C1 segment of cervical spinal cord (tissue), 14 donors: ENCODE measurements at places on chromosomes 6 and 20.

DNA sequence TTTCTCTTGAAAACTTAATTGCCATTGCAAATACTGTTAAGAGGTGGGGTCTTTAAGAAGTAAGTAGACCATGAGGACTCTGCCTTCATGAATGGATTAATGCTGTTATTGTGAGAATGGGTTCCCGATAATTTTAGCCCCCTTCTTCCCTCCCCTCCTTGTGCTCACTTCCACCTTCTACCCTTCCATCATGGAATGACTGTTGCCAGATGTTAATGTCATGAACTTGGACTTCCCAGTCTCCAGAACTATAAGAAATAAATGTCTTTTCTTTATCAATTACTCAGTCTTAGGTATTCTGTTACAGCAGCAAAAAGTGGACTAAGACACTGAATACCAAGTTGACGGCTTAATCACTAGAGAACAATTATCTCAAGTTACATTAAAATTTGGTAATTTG, 5.8 kb upstream of the FOXQ1 start:
- DNase-seq = no peak

GRCh38 chr20:43151901-43152300, 37.8 kb downstream of the PTPRT start:
- DNase-seq = no peak

- DNase-seq = no peak
Measured at GRCh38 chr6:71489736-71490135, 201.1 kb downstream of the OGFRL1 start.

- DNase-seq = no peak
Measured at GRCh38 chr20:61839223-61839911, 226.3 kb downstream of the TAF4 start.

- no peak for DNase-seq
Measured at GRCh38 chr20:23091721-23092383, 5.7 kb upstream of the CD93 start.

GRCh38 chr6:24985323-24985722, 49.6 kb upstream of the RIPOR2 start:
- DNase-seq = no peak

DNA sequence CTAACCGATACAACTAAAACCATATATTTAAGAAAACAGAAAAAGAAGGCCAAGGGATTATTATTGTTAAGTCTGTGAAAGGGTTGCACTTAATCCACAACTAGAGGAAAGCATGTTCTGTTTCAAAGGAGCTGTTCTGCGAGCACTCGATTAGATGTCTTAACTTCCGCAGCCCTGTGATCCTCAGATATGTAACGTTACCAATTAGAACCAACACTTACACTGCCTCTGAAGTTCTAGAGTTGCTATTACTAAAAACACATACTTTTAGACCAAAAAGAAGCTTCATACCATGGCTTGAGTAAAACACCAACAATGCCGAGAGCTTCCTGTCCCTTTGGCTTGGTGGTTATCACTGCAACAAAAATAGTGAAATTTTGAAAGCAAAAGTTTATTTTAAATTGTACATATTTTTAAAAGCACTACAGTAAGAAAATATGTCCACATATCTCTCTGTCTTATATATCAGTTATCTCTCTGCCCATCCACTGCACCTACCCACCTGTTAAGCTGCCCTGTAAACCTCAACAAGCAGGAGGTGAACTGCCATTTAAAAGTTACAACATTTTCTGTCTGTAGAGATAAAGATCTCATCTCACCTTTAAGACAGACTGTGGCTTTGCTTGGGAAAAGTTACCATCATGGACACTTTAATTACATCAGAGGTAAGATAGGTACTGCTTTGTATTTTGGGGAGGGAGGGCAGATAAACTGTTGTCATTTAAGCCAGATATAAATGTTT, 7.1 kb upstream of the DUSP22 start:
- DNase-seq = no peak

DNA sequence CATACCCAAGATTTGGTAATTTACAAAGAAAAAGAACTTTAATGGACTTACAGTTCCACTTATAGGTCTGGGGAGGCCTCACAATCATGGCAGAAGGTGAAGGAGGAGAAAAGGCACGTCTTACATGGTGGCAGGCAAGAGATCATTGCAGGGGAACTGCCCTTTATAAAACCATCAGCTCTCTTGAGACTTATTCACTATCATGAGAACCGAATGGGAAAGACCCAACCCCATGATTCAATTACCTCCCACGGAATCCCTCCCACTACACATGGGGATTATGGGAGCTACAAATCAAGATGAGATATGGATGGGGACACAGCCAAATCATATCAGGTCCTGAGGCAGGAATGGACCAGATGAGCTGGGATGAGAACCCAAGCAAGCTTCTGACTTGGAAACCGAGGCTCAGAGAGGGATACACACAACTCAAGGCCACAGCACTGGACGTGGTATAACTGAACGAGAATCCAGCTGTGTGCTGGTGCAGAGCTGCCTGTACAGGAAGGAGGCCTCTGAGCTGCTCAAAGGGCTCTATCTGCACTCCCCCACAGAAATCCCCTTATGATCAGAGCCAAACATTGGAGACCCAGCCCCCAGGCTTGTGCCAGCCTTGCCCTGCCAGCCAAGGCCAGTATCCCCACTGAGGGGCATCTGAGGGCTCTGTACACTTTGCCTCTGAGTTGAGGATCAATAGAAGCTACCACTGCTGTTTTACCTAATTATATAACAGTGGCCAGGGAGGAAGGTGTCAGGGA, 137.8 kb downstream of the CEBPB start:
- no peak for DNase-seq

GRCh38 chr20:20415321-20415720, 47.4 kb downstream of the INSM1 start:
- DNase-seq = no peak

GRCh38 chr6:119683031-119683430, 333.5 kb upstream of the MAN1A1 start:
- no peak for DNase-seq
